Activated CD4-positive, alpha-beta T cell treated with anti-CD3 and anti-CD28 coated beads for 24 hours (primary cell): ENCODE measurements at places on chromosomes 12 and 14.

- DNase-seq = no peak
These were observed 21.7 kb upstream of the LMNTD1 start for GRCh38 chr12:25574761-25575160.

GRCh38 chr14:41859336-41859735 lies 252.7 kb downstream of the LRFN5 start:
- no peak for DNase-seq

GRCh38 chr12:83954071-83954789 lies 958.4 kb downstream of the SLC6A15 start:
- no peak for DNase-seq

DNA sequence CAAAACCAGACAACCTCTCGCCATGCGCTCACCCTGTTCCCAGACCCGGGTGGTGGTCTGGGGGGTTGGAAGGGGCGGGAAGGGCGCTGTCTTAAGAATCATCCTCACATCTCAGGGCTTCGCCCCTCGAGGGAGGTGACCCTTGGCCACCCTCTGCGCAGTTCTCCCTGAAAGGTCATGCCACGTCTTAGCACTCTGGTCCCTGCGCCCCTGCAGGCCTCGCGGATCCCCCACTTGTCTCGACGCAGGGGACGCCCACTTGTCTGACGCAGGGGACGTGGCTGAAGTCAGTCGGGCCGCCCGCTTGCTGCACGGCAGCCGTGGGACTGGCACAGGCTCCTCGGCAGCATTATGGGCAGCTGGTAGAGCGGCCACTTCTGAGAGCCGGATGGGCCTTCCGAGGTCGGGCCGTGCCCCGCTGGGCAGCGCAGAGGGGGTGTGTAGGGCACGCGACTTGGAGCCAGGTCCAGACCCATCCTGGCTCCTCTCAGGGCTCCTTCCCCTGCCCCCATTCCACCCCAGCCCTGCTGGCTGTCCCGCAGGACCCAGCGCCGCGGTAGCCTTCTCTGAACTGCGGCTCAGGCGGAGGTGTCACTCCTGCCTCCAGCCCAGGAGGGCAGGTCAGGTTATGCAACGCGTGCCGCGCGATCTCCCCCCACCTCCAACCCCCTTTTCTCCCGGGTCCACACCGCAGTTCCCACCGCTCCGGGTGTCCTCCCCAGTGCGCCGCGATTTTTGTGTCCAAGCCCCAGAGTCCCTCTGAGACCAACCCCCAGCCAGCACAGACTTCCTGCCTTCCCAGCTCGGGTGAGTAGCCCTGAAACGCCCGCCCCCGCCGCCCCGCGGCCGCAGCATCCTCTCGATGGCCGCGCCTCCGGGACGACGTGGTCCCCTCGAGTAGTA lies 40.9 kb upstream of the CAPRIN2 start:
- DNase-seq = peak; percentile 56

- DNase-seq = no peak
These were observed 147.0 kb upstream of the SYT10 start for GRCh38 chr12:33586576-33586975.

GRCh38 chr12:129902371-129903091 lies 1.3 kb downstream of the TMEM132D start:
- DNase-seq = no peak

GRCh38 chr12:10867381-10867780 lies 16.7 kb downstream of the PRH1 start:
- no peak for DNase-seq
